ENCODE measurements at places on chromosomes 3 and 15.
A peak's percentile ranks its signal among the peaks of the same experiment; 100 is the strongest.

DNA sequence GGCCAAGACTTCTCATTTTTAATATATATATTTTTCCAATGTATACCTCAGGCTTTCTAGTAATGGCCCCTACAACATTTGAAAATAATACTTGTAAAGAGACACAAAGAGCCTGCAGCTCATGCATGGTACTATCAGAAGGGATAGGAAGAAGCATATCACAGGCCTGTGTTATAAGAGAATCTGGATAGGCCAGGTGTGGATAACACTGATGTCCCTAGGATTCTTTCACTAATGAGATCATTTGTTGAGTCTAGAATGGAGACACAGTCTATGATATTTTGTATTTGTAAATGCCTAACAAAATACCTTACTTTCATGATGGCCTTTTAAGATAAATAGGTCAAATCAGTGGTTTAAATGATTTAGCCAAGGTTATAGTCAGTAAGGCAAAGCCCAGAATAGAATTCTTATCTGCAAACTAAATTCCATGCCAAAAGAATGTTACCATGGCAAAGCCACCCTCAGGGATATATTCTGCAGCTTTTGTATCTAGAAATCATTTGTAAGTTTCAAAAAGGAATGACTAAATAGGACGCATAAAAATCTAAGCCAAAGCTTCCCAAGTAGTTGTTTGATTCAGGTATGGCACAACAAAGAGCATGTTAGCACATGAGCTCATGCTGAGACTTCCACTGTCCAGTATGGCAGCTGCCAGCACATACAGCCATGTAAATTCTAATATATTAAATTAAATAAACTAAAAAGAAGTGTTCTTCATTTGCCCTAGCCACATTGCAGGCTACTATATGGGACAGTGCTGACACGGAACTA, 10.0 kb downstream of the DCP1A start:
- DNase-seq = no peak

- DNase-seq = no peak
Observed at GRCh38 chr3:10855083-10855870, 39.2 kb downstream of the SLC6A11 start.

- DNase-seq = peak; percentile 64
Observed at GRCh38 chr3:13574798-13575451, 26.0 kb downstream of the FBLN2 start.

DNA sequence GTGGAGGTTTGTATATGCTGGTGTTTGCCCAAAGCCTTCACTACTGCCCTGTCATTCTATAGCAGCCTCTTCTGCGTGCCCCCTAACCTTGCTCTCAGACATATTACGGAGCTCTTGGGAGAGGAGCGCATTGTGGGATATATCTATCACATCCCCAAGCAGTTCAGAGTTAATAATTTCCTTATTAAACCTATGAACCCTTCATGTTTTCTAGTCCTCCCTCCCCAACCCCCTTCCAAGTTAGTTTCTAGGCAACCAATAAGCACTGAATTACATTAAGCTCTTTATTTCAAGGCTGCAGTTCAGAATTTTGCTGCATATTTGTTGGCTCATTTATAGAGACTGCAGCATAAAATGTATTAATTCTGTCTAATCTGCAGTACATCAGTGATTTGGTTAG, 57.3 kb upstream of the GRM7 start:
- no peak for DNase-seq

DNA sequence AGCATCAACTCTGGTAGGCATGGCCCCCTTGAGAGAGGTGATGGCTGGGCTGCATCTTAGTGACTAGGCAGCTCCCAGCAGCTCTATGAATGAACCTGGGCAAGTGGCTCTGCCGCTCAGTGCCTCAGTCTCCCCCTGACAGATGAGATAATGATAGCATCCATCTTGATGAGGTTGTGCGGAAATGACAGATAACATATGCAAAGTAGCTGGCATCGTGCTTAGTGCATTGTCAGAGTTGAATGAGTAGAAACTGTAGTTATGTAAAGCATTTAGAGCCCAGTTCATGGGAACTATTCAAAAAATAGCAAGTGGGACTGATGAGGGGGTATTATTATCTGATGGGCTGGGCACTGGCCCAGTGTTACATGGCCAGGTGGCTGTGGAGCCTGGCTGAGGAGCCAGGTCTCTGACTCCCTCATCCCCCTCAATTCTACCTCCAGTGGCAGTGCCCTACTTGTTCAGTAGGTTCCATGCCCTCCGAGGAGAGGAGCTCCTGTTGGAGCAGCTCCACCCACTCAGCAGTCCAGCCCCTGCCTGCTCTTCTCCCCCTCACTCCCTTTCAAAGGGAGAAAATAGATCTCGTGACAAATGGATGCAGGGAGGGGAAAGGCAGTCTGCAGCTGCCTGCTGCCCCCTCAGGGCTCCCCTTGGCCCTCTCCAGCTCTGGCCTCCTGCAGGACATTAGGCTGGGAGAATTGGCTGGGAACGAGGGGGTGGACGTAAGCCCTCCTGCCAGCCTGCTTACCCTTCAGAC, 6.6 kb downstream of the PRKCD start:
- no peak for DNase-seq

- no peak for DNase-seq
Observed at GRCh38 chr3:130849091-130849552, 44.8 kb upstream of the ATP2C1 start.

DNA sequence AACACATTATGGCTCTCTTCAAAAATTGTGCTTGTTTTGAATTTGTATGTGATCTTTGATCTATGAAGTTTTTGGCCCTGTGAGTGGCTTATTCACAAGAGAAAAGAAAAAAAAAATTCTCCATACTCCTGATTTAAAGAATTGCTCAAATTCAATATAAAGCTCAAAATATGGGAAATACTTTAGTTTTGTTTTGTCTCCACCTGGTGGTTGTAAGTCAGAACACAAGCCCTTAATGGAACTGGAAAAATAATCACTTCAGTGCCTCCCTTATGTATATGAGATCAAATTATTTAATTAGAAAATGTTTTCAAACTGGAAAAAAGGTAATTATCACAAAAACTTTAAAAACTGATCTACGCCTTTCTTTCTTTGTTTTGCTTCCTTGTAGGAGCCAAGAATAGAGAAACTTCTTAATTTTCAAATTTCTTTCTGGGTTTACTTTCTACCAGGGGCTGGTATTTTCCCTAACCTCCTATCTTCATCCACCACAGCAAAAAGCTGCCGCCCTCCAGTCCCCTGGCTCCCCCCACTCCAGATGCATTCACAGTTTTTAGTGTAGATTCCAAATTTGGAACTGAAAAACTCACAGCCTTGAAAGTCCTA, 50.6 kb downstream of the SERP1 start:
- DNase-seq = peak; percentile 76

GRCh38 chr3:32973982-32974381, 22.5 kb downstream of the CCR4 start:
- DNase-seq = peak; percentile 49

GRCh38 chr15:89623165-89623564, 32.1 kb downstream of the KIF7 start:
- DNase-seq = no peak

DNA sequence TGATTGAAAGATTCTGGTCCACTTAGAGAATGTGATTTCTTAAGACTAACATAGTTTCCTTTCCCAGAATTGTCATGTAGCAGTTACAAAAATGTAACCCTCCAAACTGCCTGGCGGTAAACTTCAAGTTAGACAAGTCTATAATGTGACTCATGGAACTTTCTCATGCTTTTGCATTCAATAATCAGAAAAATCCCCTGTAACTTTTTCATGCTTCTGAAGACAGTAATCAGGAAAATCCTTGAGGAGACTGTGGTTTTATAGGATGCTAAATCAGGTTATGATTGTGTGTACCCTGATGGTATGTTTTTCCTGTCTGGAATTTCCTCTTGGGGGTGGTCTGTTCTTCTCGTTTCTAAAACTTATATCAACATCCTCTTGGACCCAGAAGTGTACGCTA, 74.0 kb upstream of the RARB start:
- DNase-seq = no peak

DNA sequence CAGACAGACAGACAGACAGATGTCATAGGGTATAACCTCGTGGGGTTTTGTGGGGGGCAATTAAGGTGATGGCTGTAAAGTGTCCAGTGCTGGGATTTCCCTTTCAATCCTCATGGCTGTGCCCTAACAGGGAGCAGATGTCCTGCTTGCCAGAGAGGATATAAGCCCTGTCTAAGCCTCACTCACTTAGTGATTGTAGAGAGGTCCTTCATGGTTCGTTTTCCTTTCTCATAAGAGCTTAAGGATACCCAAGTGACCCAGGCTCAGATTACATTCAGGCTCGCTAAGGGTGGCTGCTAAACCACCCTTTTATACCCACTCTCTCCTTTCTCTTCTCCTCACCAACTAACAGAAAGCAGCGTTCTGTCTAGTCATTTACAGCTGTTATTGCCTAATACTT, 19.2 kb downstream of the LYSMD2 start:
- no peak for DNase-seq

GRCh38 chr15:26134812-26135211, 271.7 kb upstream of the ATP10A start:
- no peak for DNase-seq

DNA sequence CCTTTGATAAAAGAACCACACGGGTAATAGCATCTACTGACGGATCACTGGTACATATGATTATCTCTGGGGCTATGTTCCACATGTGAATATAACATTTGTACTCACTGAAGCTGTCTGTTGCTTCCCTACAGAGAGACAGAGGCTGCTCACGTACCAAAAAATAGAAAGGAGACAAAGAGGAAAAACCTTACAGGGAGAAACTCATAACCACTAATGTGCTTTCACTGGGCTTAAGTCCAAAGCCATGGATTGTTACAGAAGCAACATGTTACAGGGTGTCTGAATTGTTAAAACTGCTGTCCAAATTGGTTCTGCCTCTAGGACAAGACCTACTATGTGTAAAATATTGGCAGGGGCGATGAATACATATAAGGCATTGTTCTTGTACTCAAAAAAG, 311.9 kb downstream of the FOXP1 start:
- no peak for DNase-seq

GRCh38 chr15:99295840-99296239, 44.6 kb downstream of the LRRC28 start:
- no peak for DNase-seq

- DNase-seq = no peak
Observed at GRCh38 chr15:59605994-59606393, 5.6 kb upstream of the GCNT3 start.

DNA sequence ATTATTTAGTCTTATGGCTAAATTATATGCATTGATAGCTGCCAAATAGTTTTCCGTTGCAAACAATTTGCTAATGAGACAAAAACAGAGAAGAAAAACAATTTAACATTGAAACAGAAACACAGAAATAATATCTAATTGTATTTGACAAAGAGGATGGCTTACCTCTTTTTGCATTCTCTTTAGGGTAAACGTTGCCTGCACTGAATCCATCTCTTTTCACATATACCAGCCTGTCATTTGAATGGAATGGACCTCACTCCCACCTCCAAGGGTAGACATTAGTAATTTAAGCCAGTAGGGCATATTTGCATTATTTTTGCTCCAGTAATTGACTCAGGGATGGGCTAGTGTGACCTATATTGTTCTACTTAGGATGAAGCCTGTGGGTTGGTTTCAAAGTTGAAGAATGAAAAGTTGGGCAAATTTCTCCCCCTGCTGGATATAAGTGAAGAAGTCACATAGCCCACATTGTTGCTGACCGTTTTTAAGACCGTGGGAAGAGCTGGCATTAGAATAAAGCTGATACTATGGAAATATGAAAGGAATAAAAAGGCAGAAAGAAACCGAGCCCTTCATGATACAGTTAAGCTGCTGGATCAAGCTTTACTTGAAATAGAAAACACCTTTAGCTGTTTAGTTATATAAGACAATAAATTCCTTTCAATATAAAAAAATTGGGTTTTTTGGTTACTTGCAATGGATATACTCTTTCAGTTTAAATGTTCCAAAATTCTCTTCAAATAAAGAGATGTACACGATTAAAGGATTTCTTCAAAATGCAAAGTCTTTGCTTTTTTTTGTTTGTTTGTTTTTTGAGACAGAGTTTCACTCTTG, 26.9 kb downstream of the PIERCE2 start:
- peak; percentile 72 for DNase-seq

DNA sequence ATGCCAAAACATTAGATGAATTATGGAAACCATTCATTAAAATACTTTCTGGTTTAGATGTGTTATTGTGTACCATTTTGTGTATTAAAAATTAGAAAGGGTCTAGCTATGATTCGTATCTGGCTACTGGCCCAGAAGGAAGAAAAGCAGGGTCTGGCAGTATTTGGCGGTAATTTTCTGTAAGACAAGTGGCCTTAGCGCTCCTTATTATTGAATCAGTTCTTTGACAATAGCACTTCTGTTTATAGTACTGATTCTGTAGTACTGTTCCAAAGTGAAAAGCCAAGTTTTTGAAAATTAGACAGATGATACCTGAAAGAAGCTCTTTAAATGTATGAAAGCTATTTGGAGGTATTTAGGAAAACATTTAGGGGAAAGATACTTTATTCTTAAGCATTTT, 10.2 kb downstream of the GLCE start:
- no peak for DNase-seq

DNA sequence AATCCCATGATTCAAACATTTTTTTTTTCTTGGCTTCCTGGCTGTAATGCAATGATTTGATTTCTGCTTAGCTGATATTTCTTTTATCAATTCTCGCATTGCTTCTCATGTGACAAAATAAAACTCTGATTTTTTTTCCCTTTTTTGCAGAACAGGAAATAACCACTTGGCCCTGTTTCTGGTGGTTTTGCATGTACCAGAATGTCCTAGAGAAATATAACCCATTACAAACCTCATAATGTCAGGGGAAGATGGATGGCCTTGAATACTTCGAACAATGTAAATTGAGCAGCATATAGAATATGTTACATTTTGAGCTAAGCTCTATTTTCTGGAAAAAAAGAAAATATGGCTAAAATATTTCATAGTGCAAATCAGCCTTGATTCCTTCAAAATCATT, 275.6 kb downstream of the RAP2B start:
- DNase-seq = no peak

- no peak for DNase-seq
Observed at GRCh38 chr3:176615826-176616225, 581.5 kb downstream of the TBL1XR1 start.

DNA sequence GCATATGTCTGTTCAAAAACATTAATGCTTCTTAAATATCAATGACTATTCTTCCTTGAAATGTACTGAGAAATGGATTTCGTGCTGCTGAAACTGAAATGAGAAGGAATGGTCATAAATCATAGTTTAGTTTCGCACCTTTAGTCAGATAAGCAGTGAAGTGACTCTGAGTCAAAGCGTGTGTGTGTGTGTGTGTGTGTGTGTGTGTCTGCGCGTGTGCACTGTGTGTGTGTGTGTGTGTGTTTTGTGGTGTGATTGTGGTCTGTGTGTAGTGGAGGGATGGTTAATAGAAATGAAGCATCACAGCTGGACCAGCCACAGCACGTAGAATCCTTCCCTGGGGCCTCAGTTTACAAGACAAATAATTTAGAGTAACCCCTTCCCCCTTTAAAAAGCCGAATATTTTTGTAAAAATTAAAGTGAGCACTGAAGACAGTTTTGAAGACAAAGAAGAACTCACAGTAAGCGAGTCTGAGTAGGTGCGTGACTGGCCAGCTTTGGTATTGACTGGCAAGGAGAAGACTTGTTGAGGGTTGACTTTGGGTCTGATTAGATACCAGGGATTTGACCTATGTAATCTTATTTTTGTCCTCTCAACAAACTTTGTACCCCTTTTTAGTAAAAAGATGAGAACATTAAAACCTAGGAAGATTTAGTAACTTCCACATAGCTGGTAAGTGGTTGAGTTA, 202.0 kb upstream of the IL12A start:
- DNase-seq = peak; percentile 26
